ENCODE measurements at places on chromosomes 3 and 15. TPM values are rescaled to one million over a fixed set of nuclear protein-coding genes. Genes with fewer than 3 reads are reported as not detected.

Gene CLDN1
- 4.5 TPM for total RNA-seq

GRCh38 chr3:119428538-119428937 lies 34.9 kb downstream of the TMEM39A start:
- no peak for DNase-seq

GRCh38 chr3:137071104-137071503 lies 113.3 kb downstream of the IL20RB start:
- no peak for DNase-seq

GRCh38 chr3:120471643-120472042 lies 20.9 kb upstream of the FSTL1 start:
- DNase-seq, result no peak

GRCh38 chr3:130374033-130374432 lies 28.6 kb downstream of the COL6A5 start:
- DNase-seq, result no peak

DNA sequence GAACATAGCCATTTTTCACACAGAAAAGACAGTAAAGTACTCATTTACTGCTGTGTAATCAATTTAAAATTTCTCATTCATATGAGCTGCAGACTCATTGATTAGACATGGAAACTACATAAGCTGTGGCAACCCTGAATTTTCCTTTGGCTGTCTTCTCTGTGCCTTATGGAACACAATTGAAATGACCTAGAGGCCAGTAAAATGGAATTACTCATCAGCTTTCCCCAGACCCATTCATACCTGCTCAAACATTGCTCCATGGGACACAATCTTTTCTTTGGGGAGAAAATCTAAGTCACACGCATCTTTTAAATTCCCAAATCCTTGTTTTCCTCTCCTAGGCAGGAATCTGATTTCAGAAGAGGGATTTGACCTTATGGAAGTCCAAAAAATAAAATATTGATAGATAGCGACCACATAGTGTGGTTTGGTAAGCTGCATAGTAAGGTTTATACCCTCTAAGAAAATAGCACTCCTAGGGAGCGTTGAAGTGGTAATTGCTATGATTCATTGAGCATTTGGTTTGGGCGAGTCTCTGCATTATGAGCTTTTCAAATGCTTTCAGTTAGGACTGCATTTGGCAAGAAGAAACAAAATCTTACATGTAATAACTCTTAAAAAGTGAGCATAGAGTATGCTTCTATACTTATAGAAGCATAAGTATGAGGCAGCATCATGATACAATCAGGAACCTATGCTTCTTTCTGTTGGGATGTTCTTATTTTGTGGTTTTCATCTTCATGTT lies 243.4 kb upstream of the GADL1 start:
- no peak for DNase-seq

DNA sequence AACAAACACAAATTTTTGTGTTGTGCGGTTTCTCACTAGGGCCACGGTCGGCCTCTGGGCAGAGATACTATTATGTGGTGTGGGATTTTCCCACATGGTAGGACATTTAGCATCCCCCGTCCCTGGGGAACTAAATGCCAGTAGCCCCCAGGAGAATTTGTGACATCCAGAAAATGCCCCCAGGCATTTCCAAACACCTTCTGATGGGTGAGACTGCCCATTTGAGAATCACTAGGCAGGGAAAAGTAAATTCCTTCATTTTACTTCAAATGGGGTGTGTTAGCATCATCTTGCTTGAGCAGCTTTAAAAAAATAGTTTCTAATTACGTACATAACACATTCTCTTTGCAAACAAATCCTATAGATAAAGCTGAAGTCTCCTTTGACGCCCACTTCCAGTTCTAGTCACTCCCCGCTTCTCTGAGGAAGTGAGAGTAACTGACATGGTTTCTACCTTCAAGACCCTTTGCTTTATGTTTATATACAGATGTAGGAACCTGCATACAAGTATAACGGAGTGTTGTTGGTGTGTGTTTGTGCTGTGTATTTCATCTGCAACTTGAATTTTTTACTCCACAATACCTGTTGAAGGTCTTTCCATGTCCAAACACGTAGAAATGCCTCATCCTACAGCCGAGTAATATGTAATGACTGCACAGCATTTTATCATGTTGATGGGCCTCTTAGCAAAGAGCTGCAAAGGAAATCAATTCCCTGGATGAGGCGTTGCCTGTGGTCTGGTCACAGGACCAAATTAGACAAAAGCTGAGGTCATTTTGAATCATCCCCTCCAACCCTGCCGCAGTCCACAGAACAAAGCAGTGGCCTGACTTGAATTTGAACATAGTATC lies 31.4 kb upstream of the ZBTB38 start:
- no peak for DNase-seq

Data from aorta (tissue), 5 donors.